ENCODE measurements at places on chromosomes 2 and 18.

DNA sequence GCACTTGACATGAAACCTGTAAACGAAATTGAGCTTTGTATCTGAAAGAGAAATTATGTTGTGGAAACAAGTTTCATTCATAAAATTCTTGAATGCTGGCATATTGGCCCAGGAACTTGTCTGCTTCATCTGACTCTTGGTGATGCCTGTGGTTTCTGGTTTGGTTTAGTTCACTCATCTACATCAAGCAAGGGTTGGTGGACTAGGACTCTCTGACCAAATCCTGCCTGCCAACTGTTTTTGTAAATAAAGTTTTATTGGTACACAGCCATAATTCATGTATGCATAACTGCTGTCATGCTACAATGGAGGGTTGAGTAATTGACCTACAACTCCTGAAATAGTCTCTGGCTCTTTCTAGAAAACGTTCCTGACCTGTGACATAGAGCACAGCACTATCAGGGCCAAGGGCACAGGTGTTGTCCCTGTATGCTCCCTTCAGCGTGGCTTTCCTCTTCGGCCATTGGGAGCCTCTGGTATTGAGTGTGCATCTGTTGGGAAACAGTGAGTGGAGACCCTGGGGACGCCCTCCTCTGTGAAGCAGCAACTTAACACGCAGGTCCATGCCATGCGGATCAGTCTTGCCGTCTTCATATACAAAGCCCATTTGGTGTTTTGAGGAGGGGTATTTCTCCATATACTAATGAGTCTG is 226.3 kb downstream of the SH3RF3 start:
- DNase-seq = no peak

GRCh38 chr2:69538872-69539548 is 101.8 kb upstream of the NFU1 start:
- no peak for DNase-seq

- DNase-seq = no peak
Measured at GRCh38 chr18:57961876-57962505, 82.0 kb upstream of the NEDD4L start.

DNA sequence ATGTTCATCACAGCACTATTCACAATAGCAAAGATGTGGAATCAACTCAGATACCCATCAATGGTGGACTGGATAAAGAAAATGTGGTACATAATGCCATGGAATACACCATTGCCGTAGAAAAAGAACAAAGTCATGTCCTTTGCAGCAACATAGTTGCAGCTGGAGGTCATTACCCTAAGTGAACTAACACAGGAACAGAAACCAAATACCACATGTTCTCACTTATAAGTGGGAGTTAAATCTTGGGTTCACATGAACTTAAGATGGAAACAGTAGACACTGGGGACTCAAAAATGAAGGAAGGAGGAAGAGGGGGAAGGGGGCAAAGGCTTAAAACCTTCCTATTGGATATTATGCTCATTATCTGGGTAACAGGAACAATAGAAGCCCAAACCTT is 228.1 kb upstream of the RAB6C start:
- no peak for DNase-seq

DNA sequence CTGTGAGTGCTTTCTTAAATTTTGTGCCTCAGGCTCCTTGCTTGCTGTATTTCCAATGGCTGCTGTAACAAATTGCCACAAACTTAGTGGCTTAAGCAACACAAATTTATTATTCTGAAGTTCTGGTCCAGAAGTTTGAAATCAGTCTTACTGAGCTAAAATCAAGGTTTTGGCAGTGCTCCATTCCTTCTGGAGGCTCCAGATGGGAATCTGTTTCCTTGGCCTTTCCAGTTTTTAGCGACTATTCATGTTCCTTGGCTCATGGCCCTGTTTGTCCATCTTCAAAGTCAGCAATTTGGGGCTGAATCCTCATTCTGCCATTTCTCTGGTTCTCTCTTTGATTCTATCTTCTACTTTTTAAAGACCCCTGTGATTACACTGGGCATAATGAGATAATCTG is 31.8 kb downstream of the STRADB start:
- no peak for DNase-seq

Measured in smooth muscle cell of the brain vasculature (primary cell).